OCI-LY7 (cell line): ENCODE measurements at places on chromosomes 7 and 10.

GRCh38 chr10:102777711-102778453 lies 34.1 kb downstream of the WBP1L start:
- DNase-seq = no peak

- DNase-seq = no peak
These were observed 92.6 kb downstream of the MLLT10 start for GRCh38 chr10:21626457-21627161.

- no peak for DNase-seq
These were observed 30.6 kb upstream of the GALNTL5 start for GRCh38 chr7:151925446-151926335.

DNA sequence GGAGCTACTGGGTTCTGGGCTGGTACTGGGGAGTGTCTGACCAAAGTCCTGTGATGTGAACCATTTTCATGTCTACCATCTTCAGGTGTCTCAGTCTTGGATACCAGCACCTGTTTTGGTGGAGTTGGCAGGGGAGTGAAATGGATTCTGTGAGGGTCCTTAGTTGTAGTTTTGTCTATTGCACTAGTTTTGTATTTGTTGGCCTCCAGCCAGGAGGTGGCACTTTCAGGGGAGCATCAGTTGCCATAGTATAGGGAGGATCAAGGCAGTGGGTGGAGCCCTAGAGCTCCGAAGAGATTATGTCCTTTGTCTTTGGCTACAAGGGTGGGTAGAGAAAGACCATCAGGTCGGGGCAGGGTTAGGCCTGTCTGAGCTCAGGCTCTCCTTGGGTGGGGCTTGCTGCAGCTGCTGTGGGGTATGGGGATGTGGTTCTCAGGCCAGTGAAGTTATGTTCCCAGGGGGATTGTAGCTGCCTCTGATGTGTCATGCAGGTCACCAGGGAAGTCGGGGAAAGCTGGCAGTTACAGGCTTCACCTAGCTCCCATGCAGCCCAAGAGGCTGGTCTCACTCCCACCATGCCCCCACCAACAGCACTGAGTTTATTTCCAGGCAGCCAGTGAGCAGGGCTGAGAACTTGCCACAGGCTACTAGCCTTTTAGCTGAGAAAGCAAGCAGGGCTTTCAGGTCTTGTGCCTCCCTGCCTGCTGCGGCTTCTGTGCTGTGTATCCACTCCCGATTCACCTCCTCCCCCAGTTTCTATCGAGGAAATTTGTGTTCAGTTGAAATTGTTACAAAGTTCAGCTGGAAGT lies 153.1 kb downstream of the ZNF365 start:
- DNase-seq = peak; percentile 89

- no peak for DNase-seq
These were observed 71.6 kb downstream of the INPP5A start for GRCh38 chr10:132609211-132609610.

DNA sequence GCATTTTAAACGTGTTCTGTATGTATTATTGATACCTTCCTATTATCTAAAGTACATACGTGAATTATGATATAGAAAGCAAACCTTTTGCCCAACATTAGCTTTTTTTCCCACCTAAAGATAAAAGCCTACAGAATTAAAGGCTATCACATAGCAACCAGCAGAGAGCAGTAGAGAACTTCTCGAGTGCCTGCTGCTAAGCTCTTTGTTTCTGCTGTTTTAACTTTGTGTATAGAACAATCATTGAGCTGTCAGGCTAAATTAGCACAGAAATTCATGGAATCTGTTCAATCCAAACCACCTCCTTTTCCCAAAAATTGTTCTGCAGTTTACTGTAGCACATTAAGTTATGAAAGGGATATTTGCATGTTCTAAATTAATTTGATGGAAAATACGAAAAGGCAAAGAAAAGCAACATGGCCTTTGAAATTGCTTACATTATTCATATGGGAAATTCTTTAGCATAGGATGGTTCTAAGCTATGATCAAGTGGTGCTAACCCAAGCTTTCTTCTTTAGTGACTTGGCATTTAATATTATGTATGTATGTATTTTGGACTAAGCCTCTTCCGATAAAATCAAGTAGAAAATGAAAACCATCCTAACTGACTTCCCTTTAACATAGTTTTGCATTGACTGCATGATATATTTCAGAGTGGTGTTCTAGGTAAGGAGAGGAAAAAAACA lies 1288.5 kb downstream of the GATA3 start:
- peak; percentile 60 for DNase-seq

DNA sequence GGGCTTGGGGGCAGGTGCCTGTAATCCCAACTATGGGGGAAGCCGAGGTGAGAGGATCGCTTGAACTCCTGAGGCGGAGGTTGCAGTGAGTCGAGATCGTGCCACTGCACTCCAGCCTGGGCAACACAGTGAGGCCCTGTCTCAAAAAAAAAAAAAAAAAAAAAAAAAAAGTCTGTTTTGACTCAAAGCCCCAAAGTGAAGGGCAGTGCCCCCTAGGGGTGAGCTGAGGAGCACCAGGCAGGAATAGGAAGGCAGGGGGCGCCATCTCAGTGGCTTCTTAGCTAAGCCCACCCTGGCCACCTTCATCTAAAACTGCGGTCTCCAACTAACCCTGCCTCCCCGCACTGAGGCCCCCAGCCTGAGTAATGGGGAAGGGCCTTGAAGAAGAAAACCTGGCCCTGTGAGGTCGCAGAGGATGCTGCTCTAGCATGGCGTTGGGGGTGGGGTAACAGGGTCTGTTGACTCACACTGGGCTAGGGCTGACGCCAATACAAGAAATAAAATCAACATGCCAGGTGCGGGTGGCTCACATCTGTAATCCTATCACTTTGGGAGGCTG lies 9.8 kb downstream of the PODXL start:
- DNase-seq = peak; percentile 60

DNA sequence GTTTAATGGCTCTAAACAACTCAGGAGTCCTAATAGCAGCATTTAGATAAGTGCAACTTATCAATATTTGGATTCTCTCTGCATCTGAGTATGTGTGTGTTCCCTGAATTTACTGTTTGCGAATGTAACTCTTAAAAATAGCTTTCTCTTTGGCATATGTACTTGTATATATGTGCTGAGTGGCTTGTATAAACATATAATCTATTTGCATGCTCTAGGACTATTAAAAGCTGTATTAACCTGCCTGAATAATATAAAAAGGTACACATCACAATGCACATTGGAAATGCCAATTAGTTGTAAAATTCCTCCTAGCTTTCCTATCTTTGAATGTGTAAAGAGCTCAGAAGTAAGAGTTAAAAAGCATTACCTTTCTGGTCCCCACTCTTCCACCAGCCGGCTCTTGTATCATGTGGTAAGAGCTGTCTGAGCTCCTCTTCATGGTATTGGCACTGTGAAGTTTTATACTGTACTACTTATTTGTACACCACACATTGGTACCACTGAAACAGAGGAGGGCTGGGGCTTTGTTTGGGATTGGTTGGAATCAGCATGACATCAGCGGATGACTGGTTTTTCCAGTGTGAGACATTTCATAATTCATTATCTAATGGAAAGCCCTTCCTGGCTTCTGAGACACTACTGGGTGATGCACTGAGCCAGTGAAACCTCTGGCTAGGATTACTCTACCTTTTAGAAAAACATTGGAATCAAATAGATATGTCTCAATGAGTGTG lies at the start of gene INHBA:
TSS of gene INHBA (minus strand) at position 456 of the 737 bp plus-strand sequence. CDS start 2,716 bp downstream, outside the sequence.
- no peak for DNase-seq

DNA sequence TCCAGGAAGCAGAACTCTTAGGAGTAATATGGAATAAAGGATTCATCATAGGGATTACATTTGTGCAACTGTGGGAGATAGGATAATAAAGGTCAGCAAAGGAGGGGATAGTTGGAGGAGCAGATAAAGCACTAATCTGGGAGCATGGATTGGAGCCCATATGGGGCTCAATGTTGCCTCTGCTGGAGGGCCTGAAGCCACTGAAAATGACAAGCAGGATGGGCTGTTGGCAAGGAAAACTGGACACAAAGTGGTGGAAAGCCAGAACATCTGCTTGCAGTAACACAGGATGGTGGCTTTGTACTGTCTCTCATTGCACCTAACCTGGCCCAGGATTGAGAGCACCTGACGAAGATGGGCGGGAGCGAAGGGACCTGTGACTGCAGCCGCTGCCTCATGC lies 15.0 kb upstream of the COMMD3 start:
- no peak for DNase-seq

- DNase-seq = no peak
These were observed 3.8 kb downstream of the STMP1 start for GRCh38 chr7:135666156-135666555.
